ENCODE measurements at places on chromosomes 7 and 10. TPM values are rescaled to one million over a fixed set of nuclear protein-coding genes. Genes with fewer than 3 reads are reported as not detected.

Gene COL26A1
- 0.02 TPM for total RNA-seq

Gene RTKN2
- total RNA-seq, result 6.2 TPM

DNA sequence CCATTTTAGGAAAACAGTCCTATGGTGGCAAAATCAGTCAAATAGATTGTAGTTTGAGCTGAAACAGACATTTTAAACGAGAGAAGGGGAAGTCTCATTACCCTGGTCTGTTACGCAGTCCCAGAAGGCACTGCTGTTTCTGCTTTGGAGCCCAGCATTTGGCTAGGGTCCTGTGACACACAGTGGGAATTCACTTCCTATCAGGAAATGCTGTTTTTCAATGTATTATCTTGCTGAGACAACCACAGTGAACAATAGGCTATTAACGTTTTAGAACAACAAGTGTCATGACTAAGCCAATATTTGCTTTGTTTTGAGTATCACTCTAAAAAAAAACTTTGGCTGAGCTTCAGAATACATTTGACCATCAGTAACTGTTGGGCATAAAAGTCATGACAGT, 74.1 kb downstream of the ADD3 start:
- DNase-seq, result peak; percentile 77

DNA sequence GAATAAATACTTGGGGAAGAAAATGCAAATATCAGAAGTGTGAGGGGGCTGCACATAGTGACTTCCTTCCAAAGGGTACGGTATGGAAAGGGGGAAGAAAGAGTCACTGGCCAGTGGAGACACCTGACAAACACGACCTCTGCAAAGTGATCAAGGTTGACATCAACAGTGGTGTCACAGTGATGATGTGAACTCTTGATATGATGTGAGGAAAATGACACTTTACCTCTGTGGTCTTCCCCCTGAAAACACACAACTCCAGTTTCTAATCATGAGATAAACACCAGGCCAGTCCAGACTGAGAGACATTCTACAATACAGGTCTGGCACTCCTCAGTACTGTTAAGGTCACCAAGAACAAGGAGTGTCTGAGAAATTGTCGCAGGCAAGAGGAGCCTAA, 169.7 kb downstream of the BUB3 start:
- no peak for DNase-seq

Gene EN2
- not detected for total RNA-seq

DNA sequence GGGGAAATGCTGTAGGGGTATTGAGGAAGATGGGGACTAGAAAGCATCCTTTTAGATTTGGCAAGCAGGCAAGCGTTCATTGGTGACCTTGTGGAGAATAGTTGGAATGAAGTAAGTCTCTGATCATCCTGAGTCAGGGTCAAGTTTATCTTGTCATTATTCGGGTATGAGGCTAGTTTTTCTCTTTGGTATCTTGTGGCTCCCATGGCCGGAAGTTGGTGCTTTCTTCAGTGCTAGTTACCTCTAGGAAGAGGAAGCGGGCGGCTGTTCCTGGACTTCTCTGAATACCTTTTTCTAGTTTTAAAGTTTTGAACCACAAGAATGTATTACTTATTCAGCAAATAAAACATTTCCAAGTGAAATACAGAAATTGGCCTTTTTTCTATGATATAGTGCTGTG, 9.2 kb downstream of the CREM start:
- DNase-seq, result peak; percentile 15

Measured in HT1080 (cell line).